ENCODE measurements at places on chromosomes 16 and 17.
A peak's percentile ranks its signal among the peaks of the same experiment; 100 is the strongest.

- DNase-seq: no peak
Measured at GRCh38 chr17:17182598-17183136, 23.5 kb downstream of the PLD6 start.

DNA sequence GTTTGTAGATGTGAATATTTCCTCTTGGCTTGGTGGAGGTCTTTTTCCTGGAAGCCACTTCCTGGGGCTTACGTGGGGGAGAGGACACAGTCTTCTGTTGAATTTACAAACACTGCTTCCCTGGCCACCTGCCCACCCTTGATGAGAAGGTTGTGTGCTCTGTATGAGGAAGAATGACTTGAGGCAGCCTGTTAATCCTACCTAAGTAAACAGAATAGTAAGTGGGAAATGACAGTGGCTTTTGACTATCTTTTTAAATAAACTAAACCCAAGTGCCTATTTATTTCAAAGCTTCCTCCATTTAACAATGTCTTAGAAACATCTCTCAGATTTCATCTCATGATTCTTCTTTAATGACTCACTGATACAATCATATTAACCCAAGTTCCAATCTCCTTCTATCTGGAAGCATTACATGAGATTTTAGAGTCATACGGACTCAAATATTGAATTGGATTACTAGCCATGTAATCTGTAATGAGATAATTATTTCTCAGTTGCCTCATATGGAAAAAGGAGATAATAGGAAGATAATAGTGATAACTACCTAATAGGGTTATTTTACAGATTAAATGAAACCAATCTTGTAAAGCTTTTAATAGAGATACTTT is 96.6 kb upstream of the SMIM36 start:
- DNase-seq: no peak

- no peak for DNase-seq
Measured at GRCh38 chr17:54948380-54948779, 20.1 kb downstream of the COX11 start.

DNA sequence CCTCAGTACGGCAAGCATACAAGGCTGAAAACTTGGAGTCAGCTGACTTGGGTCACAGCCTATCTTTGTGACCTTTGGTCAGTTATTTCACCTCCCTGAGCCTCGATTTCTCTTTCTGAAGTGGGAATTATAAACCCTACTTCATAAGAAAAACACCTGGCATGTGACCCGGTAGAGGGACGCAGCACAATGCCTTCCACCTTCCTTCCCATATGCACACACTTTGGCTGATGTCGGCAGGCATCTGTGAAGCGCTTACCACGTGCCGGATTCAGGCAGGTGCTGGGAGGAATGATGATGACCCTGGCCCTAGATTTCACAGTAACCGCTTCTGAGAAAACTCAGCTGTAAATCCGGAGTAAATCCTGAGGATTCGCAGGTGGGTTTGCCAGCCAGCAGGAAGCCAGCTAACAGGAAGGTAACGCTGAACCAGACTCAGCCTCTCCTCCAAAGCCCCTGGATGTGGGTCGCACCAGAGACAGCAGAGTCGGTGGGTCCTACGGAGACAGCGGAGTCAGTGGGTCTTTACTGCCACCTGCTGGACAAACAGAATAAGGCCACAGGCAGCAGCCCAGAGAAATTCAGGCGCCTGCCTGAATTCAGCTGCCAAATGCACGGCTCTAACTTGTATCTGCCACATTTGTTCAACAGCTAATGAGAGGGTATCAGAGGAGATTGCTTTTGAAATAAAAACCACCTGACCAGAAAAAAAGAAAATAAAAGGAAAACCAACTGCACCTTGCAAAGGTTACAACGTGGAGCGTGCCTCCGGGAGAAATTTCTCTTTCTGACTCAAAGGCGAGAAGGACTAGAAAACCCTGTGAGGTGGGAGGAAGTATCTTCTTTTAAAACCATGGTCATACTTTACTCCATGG is 16.6 kb downstream of the COPRS start:
- peak; percentile 41 for DNase-seq

DNA sequence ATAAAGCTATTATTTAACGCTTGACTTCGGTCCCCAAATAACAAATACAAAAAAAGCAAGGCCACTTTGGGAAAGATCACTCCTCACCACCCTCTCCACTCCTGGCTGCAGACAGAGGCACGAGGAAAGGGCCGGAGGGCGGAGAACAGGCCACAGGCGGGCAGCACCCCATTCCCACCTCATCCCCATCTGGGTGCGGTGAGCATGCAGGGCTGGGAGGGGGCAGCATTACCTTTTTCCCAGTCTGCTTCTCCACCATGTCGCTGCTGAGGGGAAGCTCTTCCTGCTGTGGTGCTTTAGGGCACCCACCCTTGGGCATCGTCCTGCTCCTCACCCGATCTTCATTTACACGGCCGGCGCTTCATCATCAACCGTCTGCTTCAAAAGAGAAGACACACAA is 99.2 kb downstream of the ZNF778 start:
- no peak for DNase-seq

DNA sequence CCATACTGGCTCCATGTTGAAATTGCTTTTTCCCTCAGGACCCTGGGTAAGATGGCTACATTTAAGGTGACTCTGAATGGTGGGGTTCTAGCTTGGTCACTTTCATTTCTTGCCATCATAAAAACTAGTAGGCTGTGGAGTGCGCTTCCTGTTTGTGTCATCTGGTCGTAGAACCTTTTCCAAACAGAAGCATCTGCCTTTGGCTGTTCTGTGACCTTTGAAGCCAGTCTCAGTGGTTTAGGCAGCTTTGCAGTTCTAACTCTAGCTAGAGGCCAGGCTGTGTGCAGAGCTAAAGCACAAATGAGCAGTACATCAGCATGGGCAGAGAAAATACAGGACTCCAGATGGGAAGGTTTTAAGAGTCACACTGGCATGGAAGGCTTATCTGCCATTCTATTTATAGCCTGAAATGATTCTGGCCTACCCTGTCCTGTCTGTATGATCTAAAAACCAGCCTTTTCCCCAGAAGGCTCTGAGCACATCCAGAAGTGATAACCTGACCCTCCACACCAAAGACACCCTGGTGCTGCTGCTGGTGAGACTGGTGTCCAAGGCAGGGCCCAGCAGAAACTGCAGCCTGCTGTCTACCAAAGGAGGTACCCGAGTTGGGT is 8.6 kb downstream of the ESRP2 start:
- DNase-seq: no peak

GRCh38 chr17:63316100-63316499 is 130.0 kb downstream of the CYB561 start:
- DNase-seq: no peak

GRCh38 chr16:83737729-83738354 is 69.9 kb upstream of the HSBP1 start:
- no peak for DNase-seq

DNA sequence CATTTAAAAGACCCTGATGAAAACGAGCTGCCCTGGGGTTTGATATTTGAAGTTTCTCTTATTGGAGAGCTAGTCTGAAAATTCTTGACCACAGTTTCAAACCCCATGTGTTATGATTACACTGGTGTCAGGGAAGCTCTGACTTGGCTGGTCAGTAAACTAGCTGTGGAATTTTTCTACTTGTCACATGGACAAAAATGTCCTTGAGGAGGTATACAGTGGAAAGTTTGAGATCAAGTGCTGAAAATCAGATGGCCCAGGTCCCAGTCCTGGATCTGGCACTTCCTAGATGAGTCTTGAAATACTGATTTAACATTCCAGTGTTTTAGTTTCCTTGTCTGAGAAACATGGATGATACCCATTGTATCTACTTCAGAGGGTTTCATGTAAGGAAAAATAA is 30.7 kb upstream of the SOX9 start:
- no peak for DNase-seq

- no peak for DNase-seq
Measured at GRCh38 chr16:14069818-14070217, 1.3 kb upstream of the MRTFB start.

GRCh38 chr16:1583180-1583579 is 28.7 kb downstream of the IFT140 start:
- DNase-seq: no peak

- DNase-seq: no peak
Measured at GRCh38 chr16:84662471-84662870, 14.2 kb downstream of the KLHL36 start.

- no peak for DNase-seq
Measured at GRCh38 chr17:43169561-43170139, 1.4 kb upstream of the NBR1 start.

DNA sequence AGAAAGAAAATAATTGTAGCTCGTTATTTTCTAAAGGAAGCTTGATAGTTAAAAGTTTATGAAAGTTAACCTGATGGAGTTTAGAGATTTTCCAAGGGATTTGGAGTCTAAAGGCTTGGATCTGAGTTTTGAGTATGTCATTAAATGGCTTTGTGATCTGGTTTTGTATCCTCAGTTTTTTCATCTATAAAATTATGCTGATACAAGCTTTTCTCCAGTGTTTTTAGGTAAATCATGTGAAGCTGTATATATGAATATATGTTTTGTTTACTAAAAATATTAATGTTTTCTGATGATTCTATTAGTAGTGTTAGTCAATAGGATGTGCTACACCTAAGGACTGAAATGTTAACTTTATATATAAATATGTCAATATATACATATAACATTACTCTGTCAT is 727.8 kb downstream of the CDH11 start:
- no peak for DNase-seq

GRCh38 chr16:56935201-56935600 is 3.3 kb downstream of the HERPUD1 start:
- DNase-seq: no peak

DNA sequence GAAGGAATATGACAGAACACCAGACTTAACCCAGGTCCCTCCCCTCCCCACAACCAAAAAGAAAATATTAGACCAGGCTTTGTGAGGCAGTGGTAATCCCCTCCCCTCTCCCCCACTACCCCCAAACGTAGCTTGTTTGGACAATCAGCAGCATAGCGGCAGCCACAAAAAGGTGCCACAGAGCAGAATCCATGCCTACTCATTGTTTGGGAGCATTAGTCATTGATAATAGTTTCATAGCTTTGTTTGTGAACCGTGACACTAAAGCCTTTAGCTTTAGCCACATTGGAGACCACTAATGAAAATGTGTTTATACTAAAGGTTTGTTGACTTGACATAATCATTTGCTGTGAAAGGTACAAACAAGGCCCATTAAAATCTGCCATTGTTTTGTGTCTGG is 65.1 kb downstream of the NUP93 start:
- no peak for DNase-seq

- no peak for DNase-seq
Measured at GRCh38 chr16:66515596-66516508, 34.1 kb downstream of the TK2 start.

- DNase-seq: no peak
Measured at GRCh38 chr16:66585481-66586239, 6.4 kb downstream of the CMTM2 start.

DNA sequence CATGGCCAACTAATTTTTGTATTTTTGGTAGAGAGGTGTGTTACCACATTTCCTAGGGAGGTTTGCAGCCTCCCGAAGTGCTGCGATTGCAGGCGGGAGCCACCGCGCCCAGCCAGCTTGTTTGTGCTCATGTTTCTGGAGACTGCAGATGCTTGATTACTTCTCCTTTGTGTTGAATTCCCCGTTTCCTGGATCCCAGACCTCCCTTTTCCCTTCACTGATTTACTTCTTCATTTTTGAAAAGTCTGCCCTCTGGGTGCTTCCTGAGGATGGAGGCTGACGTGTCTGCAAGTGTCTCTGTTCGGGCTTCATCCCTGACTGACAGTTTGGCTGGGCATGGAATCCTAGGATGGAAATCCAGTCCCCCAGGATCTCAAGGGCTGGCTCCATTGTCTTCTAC is 7.0 kb upstream of the TRIM47 start:
- DNase-seq: no peak

DNA sequence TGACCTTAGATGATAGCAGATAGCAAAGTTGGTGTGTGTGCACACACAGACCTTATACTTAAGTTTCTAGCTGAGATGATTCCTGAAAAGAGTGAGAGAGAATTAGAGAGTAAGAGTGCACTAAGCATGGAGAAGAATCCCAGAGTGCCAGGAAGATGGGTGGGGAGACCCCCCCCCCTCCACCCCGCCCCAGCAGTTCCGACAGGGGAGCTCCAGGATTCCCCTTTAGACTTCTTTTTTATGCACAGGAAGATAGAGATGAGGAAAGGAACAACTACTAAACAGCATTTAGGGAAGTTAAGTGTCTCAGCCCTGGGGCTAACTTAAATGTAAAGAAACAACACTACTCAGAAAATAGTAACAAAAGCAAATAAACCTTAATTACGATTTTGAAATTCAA is 878.0 kb upstream of the GOT2 start:
- DNase-seq: no peak

DNA sequence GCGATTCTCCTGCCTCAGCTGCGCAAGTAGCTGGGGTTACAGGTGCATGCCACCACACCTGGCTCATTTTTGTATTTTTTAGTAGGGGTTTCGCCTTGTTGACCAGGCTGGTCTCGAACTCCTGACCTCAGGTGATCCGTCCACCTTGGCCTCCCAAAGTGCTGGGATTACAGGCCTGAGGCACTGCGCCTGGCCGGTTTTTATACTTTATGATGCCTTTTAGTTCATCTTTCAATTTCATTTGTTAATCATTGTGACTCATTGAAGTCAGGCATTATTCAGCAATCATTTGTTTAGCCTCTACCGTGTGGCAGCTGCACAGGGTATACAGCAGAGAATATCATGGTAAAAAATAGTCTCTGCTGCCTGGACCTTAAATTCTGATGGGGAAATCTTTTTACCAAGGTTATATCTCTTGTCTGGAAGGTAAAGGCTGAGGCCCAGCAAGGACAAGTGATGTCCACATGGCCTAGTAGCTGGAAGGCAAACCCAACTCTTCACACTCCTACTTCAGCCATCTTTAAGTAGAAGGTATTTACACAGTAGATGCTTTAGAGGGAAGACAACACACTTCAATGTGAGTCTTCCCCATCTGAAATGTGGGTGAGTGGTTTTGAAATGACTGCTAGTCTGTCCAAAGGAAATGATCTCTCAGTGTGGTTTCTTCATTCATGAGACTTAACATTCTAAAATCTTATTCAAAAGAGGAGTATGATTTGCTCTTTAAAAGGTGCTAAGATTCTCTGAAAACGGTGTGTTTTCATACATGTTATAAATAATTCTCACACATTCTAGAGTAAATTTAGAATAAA is 2.4 kb downstream of the PRPSAP2 start:
- DNase-seq: no peak

DNA sequence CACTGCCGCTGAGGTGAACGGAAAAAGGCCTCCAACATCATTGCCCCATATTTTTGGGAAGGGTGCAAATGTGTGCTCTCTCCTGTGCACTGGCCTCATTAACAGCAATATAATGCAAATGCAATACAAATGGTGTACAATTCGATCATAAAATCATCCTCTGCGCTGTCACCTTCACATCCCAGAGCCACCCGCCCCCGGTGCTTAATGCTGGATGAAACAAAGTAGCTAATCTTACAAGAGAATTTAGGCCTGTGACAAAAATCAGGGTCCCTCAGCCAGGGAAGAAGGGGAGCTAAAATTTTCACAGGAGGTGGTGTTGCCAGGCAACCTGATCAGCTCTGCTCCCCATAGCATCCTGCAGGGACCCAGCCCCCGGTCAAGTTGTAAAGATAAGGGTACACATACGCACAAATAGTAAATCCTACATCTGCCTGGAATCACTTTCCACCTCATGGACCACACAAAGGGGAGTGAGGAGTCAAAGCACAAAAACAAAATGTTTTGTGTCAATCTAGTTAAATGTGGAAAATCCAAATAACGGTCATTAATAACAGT is 3.0 kb downstream of the TBC1D16 start:
- DNase-seq: no peak

Measured in stimulated activated CD4-positive, alpha-beta T cell treated with anti-CD3 and anti-CD28 coated beads, Interleukin-12 subunit alpha, Interleukin-12 subunit beta, amount 100 ng/mL, for 48 hours (primary cell).